ENCODE measurements at places on chromosomes 4 and X. TPM values are rescaled to one million over a fixed set of nuclear protein-coding genes. Genes with fewer than 3 reads are reported as not detected.

The ATOH1 gene
- not detected for total RNA-seq

The AWAT1 gene
- not detected for total RNA-seq

DNA sequence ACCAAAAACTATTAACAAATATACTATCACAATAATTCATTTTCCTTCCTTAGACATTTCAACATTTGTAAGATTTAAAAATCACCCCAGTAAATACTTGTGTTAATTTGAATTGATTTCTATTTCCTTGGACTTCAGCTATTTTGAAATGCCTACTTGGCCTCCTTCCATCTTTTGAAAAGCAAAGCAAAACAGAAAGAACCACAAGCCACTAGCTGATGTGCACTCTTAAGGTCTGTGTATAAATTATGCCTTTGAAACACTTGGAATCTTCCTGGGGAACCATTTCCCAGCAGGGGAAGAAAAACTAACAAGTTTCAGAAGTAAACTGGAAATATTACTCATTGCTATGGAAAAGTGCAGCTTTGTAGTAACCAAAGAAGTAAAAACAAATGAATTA lies 139.8 kb downstream of the CLCN4 start:
- no peak for DNase-seq
- no peaks in the 10 kb centered on the region for H3K4me1 ChIP-seq
- H3K4me3 ChIP-seq, result no peak overlapping the region
- no peaks in the 10 kb centered on the region for H3K27me3 ChIP-seq
- peaks cover 17% of the 10 kb centered on the region for H3K36me3 ChIP-seq

- no peaks in the 10 kb centered on the region for H3K27me3 ChIP-seq
- peaks cover 2% of the 10 kb centered on the region for H3K36me3 ChIP-seq
- H3K4me3 ChIP-seq, result no peak overlapping the region
- no peak overlapping the region for H3K27ac ChIP-seq
Measured at GRCh38 chr4:159416073-159416472, 313.2 kb downstream of the RAPGEF2 start.

DNA sequence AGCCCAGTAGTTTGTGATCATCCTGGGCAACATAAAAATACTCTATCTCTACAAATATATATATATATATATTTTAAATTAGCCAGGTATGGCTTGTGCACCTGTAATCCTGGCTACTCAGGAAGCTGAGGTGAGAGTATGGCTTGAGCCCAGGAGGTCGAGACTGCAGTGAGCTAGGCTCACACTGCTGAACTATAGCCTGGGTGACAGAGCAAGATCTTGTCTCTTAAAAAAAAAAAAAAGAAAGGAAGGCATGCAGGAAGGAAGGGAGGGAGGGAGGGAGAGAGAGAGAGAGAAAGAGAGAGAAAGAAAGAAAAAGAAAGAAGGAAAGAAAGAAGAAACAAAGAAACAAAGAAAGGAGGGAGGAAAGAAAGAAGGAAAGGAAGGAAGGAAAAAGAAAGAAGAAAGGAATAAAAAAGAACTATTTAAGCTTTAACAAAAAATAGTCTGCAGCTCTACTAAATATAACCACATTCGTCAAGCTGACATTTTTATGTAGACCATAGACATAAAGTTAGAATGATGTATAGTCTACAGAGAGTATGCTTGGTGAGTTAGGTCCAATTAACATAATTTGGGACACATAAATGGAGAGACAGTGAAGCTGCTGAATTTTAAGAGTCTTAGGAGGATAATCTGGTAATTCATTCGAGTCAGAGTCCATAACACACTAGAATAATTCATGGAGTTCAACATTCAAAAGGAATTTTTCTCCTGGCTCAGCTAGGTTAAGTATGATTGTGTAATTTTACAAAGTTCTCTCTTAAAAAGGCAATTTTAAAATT lies 111.9 kb downstream of the GLRA3 start:
- H3K4me1 ChIP-seq, result peaks cover 10% of the 10 kb centered on the region
- no peak for DNase-seq
- H3K4me3 ChIP-seq, result no peak overlapping the region

DNA sequence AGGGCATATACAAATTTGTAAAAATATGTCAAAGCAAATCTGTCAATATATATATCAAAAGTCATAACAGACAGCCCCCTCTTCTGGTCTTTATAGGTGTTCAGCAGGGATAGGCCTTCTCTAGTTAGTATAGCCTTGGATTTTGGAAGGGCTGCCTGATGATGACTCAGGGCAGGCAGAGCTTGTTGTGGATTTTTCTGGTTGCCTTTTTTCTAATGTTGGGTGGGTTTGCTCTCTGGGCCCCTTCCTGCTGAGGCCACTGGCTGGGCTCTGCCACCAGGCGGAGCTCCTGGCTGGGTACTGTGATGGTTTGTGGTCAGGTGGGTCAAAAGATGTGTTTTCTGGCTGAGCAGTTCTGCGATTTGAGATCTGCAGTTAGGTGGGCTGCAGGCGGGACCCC lies 294.2 kb downstream of the GRIA2 start:
- H3K27me3 ChIP-seq, result no peaks in the 10 kb centered on the region
- no peak for DNase-seq
- H3K4me3 ChIP-seq, result no peak overlapping the region
- H3K4me1 ChIP-seq, result peaks cover 6% of the 10 kb centered on the region
- H3K27ac ChIP-seq, result no peak overlapping the region

GRCh38 chr4:815464-816146 lies 10.3 kb downstream of the CPLX1 start:
- DNase-seq, result no peak
- H3K4me3 ChIP-seq, result no peak overlapping the region
- no peaks in the 10 kb centered on the region for H3K36me3 ChIP-seq
- H3K27me3 ChIP-seq, result peaks cover 88% of the 10 kb centered on the region
- H3K4me1 ChIP-seq, result no peaks in the 10 kb centered on the region
- H3K27ac ChIP-seq, result no peak overlapping the region

DNA sequence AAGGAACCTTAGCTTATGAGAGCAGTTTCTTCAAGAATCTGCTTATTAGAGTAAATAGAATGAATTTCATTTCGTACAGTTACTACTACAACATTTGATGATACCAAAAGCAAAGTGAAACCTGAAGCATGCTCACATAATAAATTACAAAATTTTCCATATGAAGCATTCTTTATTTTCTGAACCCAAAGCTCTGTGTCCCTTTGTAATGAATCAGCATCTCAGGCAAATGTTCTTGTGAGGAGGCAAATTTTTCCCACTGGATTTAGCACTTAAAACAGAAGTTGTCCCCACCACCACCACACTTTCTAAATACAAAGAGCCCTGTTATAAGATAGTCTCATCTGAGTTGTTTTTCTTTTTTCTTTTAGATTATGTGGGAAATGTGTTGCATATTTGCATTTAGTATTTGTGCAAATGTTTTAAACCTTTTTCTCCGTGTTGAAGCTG lies 70.7 kb upstream of the NFKB1 start:
- DNase-seq, result no peak
- peak overlapping the region; percentile 98 for H3K27ac ChIP-seq
- H3K4me3 ChIP-seq, result peak overlapping the region; percentile 94
- H3K36me3 ChIP-seq, result peaks cover 5% of the 10 kb centered on the region
- H3K4me1 ChIP-seq, result peaks cover 13% of the 10 kb centered on the region
- H3K27me3 ChIP-seq, result no peaks in the 10 kb centered on the region

DNA sequence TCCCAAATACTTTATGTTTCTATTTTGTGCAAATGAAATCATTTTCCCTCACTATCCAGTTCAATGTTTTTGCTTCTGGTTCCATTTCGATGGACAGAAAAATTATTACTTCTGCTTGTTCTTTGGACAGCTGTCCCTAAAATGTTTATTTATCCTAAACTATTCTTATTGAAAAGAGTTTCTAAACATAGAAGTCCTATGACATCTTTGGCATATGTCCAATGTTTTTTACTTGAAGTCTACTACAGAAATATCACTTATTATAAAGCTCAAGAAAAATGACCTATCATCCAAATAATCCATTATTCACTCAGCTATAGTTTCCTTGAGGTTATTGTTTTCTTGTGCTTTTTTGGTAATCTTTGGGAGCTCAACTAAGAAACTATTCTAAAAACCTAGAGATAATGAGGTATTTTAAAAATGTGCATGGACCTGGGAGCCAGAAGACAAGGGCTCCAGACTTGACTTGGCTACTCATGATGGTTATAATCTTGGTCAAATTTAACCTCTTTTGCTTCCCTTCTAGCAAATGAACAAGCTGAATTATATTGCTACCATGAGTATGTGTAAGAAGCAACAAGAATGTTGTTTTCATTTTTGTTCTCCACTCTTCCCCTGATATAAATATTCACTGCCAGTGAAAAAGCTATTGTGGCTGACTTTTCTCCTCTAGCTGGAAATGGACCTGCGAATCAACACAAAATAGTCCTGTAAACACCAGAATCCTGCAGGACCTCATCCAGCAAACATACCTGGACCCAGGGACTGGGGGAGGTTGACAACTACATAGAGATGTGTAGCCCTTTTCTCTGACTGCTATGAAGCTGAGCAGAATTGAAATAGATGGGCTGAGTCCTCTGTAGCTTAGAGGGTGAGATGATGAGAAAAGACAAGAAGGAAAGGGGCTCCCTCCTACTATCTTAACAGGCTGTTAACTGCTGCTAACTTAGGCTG lies 137.4 kb downstream of the FRYL start:
- no peak overlapping the region for H3K27ac ChIP-seq
- no peaks in the 10 kb centered on the region for H3K4me1 ChIP-seq
- H3K27me3 ChIP-seq, result no peaks in the 10 kb centered on the region
- peaks cover 4% of the 10 kb centered on the region for H3K36me3 ChIP-seq
- DNase-seq, result no peak
- H3K4me3 ChIP-seq, result no peak overlapping the region

- DNase-seq, result no peak
- no peak overlapping the region for H3K4me3 ChIP-seq
- no peaks in the 10 kb centered on the region for H3K4me1 ChIP-seq
- H3K36me3 ChIP-seq, result no peaks in the 10 kb centered on the region
Measured at GRCh38 chr4:165351359-165352130, 24.1 kb downstream of the MSMO1 start.

DNA sequence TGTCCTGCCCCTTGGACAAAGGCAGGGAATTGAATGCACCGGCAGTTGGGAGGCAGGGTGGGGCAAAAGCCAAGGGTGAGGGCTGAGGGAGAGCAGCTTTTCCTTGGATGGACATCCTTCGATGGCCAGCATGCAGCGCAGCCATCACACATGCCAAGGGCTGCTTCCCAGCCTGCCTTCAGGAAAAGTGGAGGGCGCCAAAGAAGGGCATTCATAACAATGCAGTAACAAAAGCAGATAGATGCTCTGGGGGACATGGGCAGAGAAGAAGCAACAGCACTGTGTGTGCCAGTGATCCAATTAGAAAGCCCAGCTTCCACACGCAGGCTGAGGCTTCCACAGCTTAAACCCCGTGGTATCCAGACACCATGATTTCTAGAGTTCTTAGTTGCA lies 71.5 kb downstream of the TSPAN5 start:
- no peaks in the 10 kb centered on the region for H3K36me3 ChIP-seq
- no peaks in the 10 kb centered on the region for H3K27me3 ChIP-seq
- H3K4me1 ChIP-seq, result peaks cover 40% of the 10 kb centered on the region
- H3K4me3 ChIP-seq, result peak overlapping the region; percentile 4

- H3K27me3 ChIP-seq, result peaks cover 62% of the 10 kb centered on the region
- H3K27ac ChIP-seq, result no peak overlapping the region
- H3K4me3 ChIP-seq, result no peak overlapping the region
- DNase-seq, result no peak
- H3K4me1 ChIP-seq, result peaks cover 10% of the 10 kb centered on the region
Measured at GRCh38 chr4:56652196-56652595, 28.9 kb downstream of the HOPX start.

- H3K4me1 ChIP-seq, result no peaks in the 10 kb centered on the region
- H3K4me3 ChIP-seq, result no peak overlapping the region
- no peaks in the 10 kb centered on the region for H3K27me3 ChIP-seq
Measured at GRCh38 chr4:175339100-175339707, 421.0 kb downstream of the ADAM29 start.
